ENCODE measurements at places on chromosomes 12 and 14. TPM values are rescaled to one million over a fixed set of nuclear protein-coding genes. Genes with fewer than 3 reads are reported as not detected.

Gene ESR2
- polyA plus RNA-seq, result 0.41 TPM

Gene METTL1
- polyA plus RNA-seq, result 22.1 TPM

Gene OVCH1
- polyA plus RNA-seq, result 0.54 TPM

Gene MYF6
- 119 TPM for polyA plus RNA-seq

Gene NOS1
- polyA plus RNA-seq, result 0.77 TPM

Gene CFAP251
- polyA plus RNA-seq, result 1.3 TPM

Gene HOXC10
- polyA plus RNA-seq, result 57.9 TPM

Gene ANKS1B
- polyA plus RNA-seq, result 2.2 TPM

Gene BLTP3B
- 16.9 TPM for polyA plus RNA-seq

Gene SRSF9
- 94.2 TPM for polyA plus RNA-seq

Gene TMEM179
- 0.86 TPM for polyA plus RNA-seq

Gene NOXRED1
- 0.48 TPM for polyA plus RNA-seq
